Activated T-helper 1 cell treated with anti-CD3 and anti-CD28 coated beads, Interleukin-2, amount 50 U/mL, for 16 hours (primary cell): ENCODE measurements at places on chromosomes 3 and 15.

DNA sequence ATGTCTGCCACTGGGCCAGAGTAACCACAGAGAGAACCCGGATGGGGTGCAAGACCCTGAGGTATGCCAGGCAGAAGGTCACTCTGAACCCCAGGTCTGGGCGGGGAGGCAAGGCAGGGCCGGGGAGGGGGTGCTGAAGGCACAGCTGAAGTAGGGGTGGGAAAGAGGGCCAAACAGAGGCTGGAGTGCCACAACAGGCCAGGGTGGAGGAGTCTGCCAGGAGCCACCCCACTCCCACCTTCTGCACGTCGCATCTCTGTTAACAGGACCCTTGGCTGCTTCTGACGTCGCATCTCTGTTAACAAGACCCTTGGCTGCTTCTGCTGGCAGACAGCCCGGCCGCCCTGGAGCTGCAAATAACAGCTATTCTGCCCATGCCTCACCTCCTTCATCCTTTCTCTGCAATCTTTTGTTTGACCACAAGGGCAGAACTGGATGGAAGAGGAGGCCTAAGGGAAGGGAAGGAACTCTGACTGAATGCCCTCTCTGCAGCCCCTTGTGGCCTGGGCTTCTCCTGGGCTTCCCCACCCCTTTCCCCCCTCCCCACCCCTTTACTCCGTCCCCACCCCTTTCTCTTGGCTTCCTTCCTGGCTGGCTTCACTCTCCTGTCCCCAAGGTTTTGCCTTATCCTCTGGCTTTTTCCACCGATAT is 20.6 kb upstream of the FBLN2 start:
- no peak for DNase-seq

- no peak for DNase-seq
Observed at GRCh38 chr3:14823910-14824629, 5.3 kb downstream of the FGD5 start.

DNA sequence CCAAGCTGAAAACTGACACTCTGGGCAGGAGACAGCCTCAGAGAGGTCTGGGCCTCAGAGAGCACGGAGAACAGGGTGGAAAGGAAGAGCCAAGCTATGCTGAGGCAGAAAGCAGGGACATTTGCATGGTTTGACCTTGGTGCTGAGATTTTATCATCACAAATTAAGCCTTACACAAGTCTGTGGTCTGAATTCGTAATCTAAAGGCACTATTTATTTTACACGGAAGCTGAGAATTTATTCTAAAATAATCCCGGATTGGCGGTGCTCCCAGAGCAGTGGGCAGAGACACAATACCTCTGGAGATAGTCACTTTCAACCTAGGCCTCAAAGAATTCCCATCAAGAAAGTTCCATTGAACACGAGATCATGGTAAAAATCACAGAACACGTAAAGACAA is 47.5 kb downstream of the CFAP92 start:
- no peak for DNase-seq

- no peak for DNase-seq
Observed at GRCh38 chr15:68307131-68307928, 29.8 kb downstream of the FEM1B start.

DNA sequence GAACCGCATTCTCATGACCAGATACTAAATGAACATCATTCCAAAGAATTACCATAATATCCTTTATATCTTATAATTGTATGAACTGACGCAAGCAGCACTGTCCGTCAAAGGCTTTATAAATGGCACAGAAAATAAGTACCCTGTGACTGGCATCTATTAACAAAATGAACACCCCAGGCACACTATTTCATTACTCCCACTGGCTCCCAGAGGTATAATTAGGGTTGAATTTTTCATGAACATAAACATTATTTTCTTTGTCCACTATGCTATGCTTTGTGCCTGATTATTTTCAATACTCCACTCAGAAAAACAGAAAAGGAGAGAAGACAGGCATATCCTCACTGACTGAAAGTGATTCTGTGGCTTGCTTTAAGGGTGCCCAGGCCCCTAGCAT is 71.1 kb downstream of the LYZL4 start:
- no peak for DNase-seq
